Anterior cingulate cortex (tissue), 58 donors: ENCODE measurements at places on chromosomes 5 and 9.

GRCh38 chr5:2466966-2467365 is 284.5 kb downstream of the IRX2 start:
- DNase-seq, result no peak

DNA sequence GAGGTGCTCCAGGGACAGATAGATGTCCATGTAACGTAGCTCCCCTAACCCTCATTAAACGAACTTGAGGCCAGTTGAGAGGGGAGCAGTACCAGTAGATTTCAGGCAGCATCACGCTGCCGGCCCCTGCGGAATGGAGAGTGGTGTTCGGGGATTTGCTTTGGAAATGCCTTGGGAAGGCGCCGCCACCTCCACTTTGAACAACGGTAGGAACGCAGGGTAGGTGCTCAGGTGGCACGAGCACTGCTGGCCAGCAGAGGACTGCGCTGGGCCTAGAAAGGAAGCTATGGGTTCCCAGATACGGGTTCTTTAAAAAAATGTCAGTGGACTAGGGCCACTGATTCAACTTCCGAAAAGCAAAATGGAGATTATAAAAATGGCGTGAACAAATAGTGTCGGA is 271.8 kb downstream of the FANCC start:
- no peak for DNase-seq

- DNase-seq, result no peak
These were observed 715 bp downstream of the FGF10 start for GRCh38 chr5:44388321-44389089.

DNA sequence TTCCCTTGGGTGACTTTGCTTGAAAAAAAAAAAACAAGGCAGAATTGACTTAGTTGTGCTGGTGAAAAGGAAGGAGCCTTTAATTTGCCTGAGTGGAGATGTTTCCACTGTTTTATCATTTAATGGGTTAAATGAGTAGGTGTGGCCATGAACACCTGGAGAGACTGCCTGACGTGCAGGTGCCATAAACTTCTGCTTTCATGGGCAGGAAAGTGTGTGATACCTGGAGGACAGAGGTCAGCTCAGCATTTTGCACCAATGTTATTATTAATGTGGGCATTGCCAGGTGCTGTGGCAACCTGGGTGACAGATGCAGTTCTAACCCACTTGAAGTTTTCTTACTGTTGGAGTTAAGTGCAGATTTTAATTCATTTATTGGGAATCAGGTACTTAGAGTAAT is 145.4 kb downstream of the CD180 start:
- no peak for DNase-seq

DNA sequence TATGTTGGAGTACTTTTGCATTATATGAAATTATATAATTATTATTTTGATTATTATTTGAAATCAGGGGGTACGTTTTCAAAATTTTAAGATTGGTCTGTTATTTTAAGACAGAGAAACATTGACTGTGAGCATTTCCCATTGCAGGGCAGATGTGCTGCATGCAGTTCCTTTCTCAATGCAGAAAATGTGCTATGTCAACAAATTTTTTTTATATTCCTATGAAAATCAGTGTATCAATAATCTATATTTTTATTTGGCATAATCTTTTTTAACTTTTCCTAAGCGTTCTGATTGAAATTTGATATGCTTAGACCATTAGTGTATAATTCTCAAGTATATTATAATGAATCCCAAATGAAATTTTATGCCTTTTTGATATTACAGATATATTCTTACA is 41.8 kb upstream of the LRRC70 start:
- DNase-seq, result no peak
